NCI-H1092 treated with DMSO at 0.1 percent for 48 hours (cell line): ENCODE measurements at places on chromosomes 12 and 14.

DNA sequence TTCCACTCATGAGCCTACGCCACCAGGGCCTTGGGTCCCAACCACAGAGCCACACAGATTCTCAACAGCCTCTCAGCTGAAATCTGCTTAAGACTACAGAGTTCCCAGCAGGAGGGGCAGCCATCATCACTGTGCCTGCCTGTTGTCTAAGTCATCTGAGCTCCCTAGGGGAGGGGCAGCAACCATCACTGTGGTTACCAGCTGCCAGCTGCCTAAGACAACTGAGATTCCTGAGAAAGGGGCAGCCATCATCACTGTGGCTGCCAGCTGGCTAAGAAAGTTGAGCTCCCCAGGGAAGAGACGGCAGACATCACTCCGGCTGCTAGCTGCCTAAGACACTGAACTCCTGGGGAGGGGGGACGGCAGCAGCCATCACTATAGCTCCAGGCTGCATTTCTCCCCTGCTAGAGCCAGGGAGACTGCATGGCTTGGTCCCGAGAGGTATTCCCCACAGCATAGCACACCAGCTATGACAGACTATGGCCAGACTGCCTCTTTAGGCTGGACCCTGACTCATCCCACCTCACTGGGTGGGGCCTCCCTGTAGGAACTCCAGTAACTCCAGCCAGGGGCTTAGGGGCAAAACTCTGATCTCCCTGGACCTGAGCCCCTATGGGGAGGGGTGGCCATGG, 37.2 kb upstream of the C14orf132 start:
- DNase-seq: peak; percentile 10

- no peak for DNase-seq
Measured at GRCh38 chr14:72290241-72290640, 358.0 kb downstream of the RGS6 start.

DNA sequence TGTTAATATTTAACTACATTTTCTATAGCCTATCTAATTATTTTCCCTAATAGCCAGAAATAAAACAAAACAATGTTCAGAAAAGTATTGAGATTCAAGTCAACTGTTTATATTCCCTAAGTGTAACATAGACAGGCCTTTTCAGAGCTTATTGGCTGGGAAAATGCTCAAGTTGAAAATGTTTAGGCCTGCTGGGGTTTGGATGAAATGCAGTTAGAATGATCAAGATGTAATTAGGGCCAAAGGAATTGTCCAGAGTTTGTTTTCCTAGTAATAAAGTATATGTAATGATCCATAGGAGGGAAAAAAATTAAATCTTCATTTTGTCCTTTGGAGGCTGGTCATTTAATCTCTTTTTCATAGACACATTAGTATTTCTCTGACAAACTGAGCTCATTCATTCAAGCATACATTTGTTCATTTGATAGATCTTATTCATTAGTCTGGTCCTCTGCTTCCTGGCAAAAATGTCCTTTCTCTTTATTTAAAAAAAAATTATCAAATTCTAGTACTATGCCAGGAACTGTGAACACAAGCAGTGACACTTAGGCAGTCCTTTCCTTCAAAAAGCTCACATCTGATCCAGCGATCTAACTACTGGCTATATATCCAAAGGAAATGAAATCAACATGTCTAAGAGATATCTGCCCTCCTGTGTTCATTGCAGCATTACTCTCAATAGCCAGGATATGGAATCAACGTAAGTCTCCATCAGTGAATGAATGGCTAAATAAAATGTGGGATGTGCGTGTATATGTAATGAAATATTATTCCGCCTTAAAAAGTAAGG, 40.1 kb upstream of the NEDD1 start:
- peak; percentile 1 for DNase-seq

- no peak for DNase-seq
Measured at GRCh38 chr14:88848571-88848970, 24.1 kb downstream of the TTC8 start.

GRCh38 chr12:27185234-27186021, 58.7 kb upstream of the STK38L start:
- DNase-seq: no peak

GRCh38 chr12:98559666-98560065, 33.8 kb upstream of the SLC25A3 start:
- DNase-seq: no peak

GRCh38 chr12:47818467-47819137, 1.1 kb downstream of the HDAC7 start:
- no peak for DNase-seq

- DNase-seq: no peak
Measured at GRCh38 chr12:82034769-82035168, 275.6 kb upstream of the PPFIA2 start.

DNA sequence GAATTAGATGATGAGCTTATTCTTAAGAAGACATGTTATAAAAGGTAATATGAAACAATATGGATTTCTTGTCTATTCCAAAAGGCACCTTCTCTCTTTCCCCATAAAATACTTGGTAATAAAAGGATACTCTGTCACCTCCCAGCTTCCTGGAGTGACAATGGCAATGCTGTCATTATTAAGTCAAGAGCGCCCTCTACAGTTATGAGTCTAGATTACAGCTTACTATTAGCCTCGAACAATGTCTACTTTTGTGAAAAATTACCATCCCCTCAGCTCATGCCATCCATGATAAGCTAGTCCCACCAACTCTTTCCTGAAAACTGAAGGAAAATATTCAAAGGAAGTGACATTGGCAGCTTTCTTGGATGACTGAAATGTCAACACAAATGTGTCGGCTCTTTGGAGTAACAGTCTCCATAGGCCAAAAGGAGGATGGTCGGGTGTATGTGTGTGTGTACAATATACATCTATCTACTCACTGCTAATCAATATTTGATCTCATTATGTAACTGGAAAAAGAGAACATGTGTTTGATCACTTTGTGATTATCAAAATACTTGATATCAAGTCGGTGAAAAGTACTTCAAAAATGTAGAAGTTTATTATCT, 48.7 kb upstream of the CDKN3 start:
- peak; percentile 78 for DNase-seq

GRCh38 chr14:45120096-45120495, 14.2 kb downstream of the FKBP3 start:
- DNase-seq: no peak

GRCh38 chr12:52977170-52977569, 28.3 kb downstream of the KRT18 start:
- no peak for DNase-seq

DNA sequence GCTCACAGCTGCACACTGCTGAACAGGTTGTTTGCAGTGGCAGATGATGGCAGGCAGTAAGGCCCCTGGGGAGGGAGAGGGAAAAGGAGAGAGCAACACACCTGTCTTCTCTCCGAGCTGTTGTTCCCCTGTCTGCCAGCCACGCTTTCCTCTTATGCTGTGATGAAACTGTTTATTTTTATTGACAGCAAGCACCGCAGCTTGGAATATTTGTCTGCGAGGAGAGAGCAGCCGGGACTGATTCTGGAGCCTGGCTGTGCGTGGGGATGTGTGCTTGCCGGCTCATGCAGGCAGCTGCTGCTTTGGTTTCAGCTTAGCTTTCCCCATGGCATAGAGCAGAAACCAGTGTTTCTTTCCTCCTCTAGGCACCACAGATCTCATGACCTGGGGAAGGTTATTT, 58.7 kb upstream of the KCNA5 start:
- DNase-seq: peak; percentile 70

DNA sequence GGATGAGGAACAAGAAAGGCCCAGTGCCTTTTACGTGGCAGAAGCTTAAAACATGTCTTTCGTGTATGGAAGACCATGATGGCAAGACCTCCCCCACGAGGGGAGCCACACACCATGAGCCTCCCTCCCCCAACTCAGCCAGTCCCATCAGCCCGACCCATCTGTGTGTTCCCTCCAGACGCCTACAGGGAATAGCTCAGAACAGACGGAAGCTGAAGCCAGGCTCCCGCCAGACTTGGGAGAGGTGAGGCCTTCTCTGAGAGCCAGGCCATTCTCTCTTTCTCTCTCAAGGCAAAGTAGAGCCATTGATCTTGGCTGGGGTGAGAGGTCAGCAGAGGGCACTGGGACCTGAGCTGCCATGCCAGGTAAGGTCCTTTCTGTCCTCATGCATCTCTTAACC, 9.5 kb downstream of the REM2 start:
- no peak for DNase-seq

DNA sequence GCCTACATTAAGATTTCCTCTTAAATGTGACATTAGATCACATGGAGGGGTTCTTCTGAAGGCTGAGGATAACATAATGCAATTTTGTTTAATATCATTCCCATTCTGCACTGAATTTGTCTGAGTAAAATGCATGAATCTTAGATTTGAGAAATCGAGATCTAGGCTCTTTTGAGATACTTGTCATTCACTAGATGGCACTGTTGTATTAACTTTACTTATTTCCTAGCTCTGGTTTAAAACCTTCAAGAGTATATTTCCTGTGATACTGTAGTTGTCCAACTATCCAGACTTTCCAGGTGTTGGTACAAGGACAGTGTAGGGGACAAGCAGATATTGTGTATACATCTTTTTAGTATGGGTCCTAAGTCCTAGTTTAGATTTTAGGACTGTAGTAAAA, 91.7 kb upstream of the SEL1L start:
- peak; percentile 53 for DNase-seq

DNA sequence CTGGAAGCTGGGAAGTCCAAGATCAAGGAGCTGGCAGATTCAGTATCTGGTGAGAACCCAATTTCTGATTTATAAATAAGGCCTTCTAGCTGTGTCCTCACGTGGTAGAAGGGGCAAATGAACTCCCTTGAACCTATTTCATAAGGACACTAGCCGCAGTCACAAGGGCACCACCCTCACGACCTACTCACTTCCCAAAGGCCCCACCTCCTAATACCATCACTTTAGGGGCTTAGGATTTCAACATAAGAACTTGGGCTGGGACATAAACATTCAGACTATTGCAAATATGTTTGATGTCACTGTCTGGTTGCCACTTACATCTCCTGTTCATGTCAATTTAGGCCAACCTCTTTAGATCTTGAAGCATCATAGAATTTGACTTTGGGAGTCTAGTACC, 10.8 kb upstream of the CNIH1 start:
- no peak for DNase-seq

DNA sequence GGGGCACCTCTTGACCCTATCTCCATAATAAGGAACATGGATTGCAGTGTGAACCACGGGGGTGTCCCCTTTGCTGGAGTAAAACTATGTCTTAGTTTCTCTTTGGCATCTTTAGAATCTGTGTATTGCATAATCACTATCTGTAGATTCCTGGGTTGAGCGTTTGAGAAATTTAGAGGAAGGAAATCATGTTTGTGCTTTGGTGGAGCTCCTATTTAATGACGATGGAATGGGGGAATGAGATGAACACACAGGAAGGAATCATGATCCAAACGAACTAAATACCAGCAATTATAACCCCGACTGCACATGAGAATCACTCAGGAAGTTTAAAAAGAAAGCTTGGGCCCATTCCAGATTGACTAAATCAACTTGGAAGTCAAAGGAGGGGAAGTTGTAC, 1.3 kb upstream of the MYG1 start:
- no peak for DNase-seq

GRCh38 chr12:93102744-93103143, 173.6 kb upstream of the EEA1 start:
- DNase-seq: no peak

GRCh38 chr12:54437243-54437642, 18.2 kb upstream of the ITGA5 start:
- no peak for DNase-seq

DNA sequence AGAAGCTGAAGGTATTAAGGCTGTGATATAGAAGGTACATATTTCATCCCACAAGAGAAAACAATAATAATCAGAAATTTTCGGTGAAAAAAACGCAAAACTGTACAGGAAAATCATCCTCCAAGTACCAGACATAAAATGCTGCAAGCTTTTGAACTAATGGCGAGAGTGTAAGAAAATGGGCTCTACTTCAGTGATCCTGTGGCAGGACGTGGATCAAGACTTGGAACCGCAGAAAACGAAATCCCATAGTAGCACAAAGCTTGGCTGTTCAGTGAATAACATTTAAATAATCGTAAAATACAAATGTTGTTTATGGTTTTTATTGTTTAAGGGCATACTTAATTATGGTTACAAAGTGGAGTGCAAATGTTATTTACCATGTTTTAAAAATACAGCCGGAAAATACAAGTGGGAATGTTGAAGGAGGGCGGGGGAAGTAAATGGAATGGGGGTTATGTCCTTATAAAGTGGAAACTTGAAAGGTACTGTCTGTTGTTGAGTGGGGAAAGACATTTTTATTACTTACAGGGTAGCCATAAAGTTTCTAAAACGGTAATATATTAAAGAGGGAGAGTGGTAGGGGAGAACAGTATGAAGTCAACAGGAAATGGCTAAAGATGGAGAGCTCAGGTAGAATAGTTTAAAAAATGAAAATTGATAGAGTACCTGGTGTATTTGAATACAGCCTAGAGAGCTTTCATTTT, 1.1 kb downstream of the SMIM10L1 start:
- DNase-seq: peak; percentile 58

DNA sequence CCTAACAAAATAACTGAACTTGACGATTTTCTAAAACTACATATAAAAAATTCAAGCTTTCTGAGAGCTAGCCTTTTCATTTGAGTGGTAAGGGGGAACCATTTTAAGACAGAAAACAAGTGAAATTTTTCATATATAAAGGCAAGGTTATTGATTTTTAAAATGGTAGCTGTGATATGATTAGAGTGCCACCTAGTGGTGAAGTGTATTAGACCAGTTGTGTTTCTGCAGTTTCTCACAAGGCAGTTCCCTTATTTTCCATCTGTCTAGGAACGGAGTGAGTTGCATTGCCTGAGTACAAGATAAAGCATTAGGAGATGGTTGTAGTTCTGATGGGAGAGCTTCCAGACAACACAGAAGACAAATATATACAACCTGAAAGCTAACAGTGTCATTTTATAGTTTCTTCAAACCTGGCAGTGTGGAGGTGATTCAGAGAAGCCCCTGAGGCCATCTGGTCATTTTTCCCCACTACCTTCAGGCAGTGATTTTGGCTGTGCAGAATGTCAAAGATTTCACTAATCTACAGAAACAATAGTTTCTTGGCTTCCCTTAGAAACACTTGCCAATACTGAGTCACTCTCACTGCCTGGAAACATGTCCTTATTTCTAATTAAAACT, 180.8 kb downstream of the C12orf50 start:
- peak; percentile 66 for DNase-seq

DNA sequence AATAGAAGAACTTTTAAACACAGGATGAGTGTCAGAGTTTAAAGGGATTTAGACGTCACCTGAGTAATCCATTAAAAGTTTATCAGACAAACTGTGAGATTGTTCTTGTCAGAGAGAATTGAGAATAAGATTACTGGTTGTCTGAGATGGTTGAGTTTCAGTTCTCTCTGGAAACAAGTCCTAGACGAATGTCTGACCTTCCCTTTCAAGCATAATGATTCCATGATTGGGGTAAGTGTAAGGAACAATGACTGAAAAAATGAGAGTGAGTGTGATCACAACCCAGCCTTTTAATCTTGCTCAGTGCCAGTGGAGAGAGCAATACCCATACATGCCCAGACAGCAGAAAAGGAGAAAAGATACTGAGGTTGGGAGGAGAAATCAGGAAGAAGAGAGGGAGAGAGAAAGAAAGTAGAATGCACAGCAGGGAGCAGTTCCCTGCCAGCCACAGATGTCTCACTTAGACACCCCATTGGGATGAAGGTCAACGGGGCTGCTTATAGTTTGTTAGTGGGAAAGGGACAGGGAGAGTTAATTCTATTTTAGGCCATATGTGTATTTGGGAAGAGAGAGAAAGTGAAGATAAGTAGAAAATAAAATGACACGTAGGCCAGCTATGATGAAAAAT, 4.3 kb downstream of the GRIP1 start:
- DNase-seq: no peak

GRCh38 chr12:69616025-69616424, 5.3 kb upstream of the LRRC10 start:
- DNase-seq: no peak
